ENCODE measurements at places on chromosomes 13 and 19. TPM values are rescaled to one million over a fixed set of nuclear protein-coding genes. Genes with fewer than 3 reads are reported as not detected.

GRCh38 chr19:45152504-45153338, 8.1 kb downstream of the NKPD1 start:
- no peak for DNase-seq

GRCh38 chr13:91240341-91240740, 107.1 kb upstream of the MIR17HG start:
- no peak for DNase-seq

- DNase-seq = no peak
Measured at GRCh38 chr13:111915104-111915551, 151.8 kb upstream of the SOX1 start.

DNA sequence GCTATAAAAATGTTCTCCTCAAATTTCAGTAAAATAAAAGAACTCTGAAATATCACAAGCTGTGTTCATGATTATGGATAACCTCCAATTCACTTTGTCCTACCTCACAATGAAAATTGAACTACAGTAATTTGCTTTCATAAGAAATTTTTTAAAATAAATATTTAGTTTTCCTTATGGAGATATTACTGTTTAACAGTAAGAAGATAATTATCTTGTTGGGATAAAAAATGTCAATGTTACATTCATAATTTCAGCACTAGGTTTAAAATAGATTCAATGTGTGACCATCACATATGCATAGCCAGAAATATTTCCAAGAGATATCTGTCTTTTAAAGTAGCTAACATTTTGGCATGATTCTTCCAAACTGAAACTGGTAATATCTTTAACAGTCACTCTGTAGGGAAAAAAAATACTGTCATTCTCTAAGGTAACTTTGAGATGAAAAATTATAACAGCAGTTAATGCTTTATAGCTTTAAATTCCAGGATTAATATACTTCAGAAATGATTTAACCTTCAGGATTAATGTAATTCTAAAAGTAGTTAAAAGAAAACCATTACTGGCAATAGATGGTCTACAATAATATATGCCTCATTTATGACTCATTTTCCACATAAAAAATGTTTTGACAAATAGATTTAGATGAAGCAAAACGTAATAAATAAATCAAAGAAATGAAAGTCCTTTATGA, 91.3 kb downstream of the SPRY2 start:
- no peak for DNase-seq

- no peak for DNase-seq
Measured at GRCh38 chr13:25281193-25281934, 5.9 kb downstream of the MTMR6 start.

DNA sequence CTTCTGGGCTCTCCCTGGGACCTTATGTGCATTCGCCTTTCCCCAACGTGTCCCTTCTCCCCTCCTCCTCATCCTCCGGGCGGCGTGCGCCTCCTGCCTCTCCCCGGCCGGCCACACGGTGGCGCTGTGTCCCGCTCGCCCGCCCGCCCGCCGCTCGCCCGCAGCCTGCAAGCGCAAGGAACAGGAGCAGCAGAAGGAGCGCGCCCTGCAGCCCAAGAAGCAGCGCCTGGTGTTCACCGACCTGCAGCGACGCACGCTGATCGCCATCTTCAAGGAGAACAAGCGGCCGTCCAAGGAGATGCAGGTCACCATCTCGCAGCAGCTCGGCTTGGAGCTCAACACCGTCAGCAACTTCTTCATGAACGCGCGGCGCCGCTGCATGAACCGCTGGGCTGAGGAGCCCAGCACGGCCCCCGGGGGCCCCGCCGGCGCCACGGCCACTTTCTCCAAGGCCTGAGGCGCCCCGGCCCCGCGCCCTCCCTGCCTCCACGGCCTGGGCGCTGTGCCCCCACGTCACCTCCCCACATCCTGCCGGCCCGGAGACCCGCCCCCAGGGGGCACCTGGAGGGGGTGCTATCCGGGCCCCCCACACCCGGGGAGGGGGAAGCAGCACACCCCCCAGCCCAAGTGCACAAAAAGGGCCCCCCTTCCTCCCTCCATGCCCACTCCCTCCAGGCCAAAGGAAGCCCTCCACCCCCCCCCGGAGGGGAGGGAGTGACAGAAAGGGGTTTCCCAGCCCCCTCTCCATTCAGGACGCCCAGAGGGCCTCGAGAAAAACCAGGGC, 21.9 kb downstream of the ONECUT3 start:
- DNase-seq = no peak

GRCh38 chr19:343941-344624, 513 bp downstream of the MIER2 start:
- no peak for DNase-seq

DNA sequence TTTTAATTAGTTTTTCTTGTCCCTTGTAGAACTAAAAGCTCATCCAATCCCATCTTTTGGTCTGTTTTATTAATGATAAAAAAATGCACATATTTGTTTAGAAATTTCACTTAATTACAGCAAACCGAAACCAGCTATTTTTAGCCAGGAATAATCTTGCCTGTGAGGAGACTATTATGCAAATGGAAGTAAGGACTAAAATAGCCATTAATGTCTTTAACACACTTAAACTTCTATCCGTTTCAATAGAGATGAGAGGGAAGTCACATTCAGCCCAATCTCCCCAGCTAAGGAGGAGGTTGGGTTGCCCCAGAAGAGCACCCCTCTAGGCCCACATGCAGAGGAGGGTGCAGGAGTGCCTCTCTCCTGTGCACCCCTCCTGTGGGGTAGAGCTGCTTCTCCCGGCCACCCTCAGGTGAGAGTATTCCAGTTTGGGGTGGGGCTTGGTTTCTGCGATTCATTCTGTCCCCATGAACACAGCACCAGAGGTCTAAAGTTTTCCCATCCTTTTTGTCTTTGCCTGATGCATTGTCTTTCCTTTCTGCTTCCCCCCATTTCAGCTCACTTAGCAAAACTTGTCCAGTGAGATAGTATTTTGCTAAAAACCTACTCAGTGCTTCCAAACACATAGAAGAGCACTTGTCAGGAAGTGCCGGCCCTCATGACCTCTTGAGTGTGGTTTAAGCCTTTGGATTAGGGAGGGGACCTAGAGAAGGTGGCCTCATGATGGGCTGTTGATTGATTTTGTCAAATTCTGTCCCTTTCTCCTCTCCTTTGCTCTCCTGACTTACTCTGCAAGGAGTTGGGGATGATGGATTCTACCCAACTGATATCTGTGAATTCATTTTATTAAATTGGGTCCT, 28.2 kb downstream of the FGF9 start:
- DNase-seq = no peak

Gene OR7D4
- not detected for total RNA-seq

- DNase-seq = no peak
Measured at GRCh38 chr13:108807841-108808240, 178.4 kb downstream of the MYO16 start.

Gene VAV1
- total RNA-seq = 1.2 TPM

GRCh38 chr13:108959234-108959633, 329.8 kb downstream of the MYO16 start:
- DNase-seq = no peak

Gene TMC4
- total RNA-seq = 0.30 TPM

Gene KDELR1
- total RNA-seq = 78.7 TPM

GRCh38 chr19:45515081-45515624, 7.9 kb downstream of the VASP start:
- no peak for DNase-seq

Gene U2AF1L4
- 21.8 TPM for total RNA-seq

- no peak for DNase-seq
Measured at GRCh38 chr13:59340581-59340980, 823.1 kb downstream of the DIAPH3 start.

Gene SOX1
- total RNA-seq = not detected

Gene ZNF729
- not detected for total RNA-seq

Gene SYDE1
- total RNA-seq = 10.8 TPM

Gene EIF3K
- 194 TPM for total RNA-seq

DNA sequence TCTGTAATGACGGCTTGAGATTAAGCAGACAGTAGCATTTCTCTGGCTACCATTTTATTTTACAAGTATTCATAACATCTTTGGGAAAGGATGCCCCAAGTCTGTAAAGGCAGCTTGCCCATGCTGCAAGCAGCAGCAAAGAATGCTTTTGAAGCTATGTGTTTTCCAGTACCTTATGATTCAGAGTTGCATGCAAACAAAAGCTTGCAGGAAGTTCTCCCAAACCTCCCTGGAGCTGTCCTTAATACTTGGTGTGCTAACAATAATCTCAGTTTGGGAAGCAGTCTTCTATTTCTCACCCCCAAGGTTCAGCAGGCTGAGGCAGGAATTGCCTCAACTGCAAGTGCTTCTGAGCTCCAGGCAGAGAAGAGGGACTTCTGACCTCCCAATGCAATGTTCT, 60.8 kb downstream of the CCNA1 start:
- no peak for DNase-seq

DNA sequence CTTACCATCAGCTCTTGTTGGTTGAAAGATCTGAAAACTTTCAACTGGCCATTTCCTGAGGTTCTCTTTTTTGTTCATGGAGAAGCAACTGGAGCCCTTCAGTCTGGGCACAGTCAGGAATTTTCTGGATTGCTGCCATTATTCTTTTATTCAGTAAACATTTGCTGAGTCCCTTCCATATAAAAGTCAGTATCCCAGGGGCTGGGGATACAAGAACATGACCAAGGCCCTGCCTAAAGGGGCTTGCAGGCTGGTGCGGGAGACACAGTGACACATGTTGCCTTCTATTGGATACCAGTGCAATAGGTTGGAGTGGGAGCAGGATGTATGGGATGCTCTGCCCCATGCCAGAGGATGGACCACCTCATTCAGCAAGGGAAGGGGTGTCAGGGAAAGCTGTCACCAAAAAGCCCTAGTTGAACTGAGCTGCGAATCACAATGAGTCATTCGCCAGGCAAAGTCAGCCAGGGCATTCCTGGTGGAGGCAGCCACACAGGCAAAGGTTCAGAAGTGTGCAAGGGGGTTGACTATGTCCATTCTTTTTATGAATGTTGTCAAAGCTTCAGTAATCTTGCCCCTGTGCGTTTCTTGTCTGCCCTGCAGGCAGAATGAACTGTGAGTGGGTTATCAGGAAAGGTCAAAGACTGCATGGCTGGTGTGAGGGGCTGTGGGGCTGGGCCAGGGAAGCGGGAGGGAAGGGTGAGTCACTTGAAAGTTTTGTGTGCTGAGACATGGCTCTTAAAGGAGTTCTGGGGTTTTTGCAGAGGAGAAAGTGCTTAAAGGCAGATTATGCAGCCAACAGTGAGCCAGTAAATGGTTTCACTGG, 395.9 kb downstream of the KCNRG start:
- DNase-seq = no peak

- DNase-seq = no peak
Measured at GRCh38 chr19:53532362-53532761, 5.6 kb upstream of the ZNF331 start.

Gene SELENOV
- not detected for total RNA-seq

GRCh38 chr13:40153516-40153915, 498.1 kb downstream of the COG6 start:
- no peak for DNase-seq

- no peak for DNase-seq
Measured at GRCh38 chr19:40622773-40623075, 21.6 kb downstream of the LTBP4 start.

DNA sequence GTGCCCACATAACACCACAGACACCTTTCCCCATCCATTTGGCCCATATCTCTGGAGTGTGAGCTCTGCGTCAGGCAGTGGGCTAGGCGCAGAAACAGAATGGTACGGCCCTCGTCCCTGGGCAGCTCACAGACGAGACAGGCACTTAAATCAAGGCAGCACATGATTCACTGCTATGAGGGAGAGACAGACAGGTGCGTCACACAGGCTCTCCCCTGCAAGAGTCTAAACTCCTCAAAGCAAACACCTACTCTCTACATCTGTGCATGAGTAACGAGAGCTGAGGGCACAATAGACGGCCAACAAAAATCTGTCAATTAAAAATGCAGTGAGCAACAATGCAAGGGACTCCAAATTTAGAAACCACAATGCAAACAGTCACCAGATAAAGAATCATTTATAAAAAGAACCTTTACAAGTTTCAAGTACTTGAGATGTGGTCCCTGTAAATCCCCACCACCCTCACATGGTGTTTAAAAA, 348.9 kb downstream of the UQCRFS1 start:
- no peak for DNase-seq

GRCh38 chr19:41915776-41916414, 12.4 kb downstream of the ERFL start:
- no peak for DNase-seq

DNA sequence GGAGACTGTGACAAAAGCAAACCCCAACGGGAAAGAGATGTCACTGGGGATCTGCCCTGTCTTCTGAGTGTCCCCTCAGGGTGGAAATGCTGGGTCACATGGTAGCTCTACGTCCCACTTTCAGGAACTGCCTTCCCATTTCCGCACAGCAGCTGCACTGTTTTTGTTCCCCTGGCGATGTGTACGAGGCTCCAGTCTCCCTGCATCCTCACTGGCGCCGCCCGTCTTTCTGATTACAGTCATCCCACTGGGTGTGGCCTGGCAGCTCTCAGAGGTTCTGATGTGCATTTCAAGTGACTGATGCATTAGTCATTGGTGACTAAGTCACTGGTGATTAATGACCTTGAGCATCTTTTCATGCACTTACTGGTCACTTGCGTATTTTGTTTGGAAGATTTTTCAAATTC, 21.2 kb downstream of the PCID2 start:
- DNase-seq = peak; percentile 98

DNA sequence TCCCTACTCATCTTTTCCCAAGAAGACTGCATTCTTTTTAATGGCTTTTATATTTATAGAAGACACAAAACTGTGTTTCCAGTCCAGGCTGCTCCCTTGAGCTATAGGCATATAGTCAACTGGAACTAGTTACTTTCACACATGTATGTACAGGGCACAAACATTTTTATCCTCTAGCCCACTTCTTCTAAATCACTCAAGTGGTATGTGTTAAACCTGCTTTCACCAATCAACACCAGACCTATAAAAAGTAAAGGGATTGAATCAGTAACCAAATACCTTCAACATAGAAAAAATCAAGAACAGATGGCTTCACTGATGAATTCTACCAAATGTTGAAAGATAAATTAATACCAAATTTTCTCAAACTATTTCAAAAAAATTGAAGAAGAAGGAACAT, 584.2 kb upstream of the SLITRK1 start:
- no peak for DNase-seq

DNA sequence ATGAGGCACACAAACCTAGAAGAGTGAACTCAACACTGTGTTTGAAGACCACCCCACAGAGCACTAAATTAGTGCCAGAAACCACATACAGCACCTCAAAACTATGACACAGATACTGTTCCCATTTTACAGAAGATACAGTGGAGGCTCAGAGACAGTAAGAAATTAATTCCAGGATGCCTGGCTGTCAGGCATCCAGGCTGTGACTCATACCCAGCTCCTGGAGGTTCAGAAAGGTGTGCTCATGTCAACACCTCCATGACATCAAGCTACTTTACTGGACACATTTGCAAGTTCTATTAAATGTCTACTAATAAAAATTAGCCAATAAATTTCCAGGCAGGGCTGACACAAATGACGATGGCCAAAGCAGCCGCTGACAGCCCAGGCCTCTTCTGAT, 176.3 kb downstream of the ABCC4 start:
- no peak for DNase-seq
